Glutamatergic neuron (in vitro differentiated cells): ENCODE measurements at places on chromosomes 7 and 10. TPM values are rescaled to one million over a fixed set of nuclear protein-coding genes. Genes with fewer than 3 reads are reported as not detected.
A peak's percentile ranks its signal among the peaks of the same experiment; 100 is the strongest.

The ALOX5 gene
- 8.4 TPM for total RNA-seq

The SPAM1 gene
- not detected for total RNA-seq

The RNF148 gene
- total RNA-seq, result not detected

DNA sequence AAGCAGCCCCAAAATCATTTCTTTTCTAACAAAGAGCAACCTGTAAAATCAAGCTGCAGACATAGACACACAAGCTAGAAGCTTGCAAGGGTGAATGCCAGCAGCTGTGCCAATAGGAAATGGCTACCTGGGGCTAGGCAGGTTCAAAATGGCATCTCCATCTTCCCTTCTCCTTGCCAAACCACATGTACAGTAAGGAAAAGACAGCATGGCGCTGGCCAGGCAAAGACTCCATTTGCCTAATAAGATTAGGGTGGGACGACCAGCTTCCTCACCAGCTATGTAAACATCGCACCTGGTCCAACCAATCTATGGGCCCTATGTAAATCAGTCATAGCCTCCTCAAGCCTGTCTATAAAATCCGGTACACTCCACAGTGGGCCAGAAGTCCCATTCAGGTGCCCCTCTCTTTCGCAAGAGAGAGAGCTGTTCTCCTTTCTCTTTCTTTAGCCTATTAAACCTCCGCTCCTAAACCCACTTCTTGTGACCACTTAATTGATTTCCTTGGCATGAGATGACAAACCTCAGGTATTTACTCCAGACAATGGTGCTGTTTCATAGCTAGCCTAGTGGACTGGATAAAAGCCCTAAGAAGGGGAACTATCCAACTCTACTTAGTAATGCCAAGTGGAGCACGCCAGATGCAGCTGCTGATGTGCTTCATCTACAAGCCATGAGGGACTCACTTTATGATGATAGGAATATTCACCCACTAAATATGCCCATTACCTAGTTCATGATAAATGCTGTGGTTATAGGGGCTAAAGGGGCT, 44.1 kb downstream of the HTR7 start:
- H3K27ac ChIP-seq, result no peak overlapping the region
- H3K27me3 ChIP-seq, result no peaks in the 10 kb centered on the region
- peaks cover 6% of the 10 kb centered on the region for H3K36me3 ChIP-seq

DNA sequence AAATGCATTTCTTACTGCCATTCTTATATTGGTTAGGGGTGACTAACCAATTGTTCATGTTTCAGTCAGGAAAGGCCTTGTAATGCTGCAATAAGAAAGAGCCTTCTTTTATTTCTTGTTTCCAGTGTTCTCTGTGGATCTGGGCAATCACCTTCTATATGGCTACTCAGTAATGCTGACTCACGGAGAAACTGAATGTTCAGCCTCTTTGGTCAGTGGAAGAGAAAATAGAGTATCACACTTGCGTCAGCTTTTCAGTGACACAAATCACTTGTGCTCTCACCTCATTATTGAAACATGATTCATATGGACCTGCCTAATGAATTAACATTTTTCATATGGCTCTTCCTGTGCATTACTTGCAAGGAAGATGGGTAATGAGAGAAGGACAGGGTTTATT, 243.9 kb upstream of the POT1 start:
- no peak for DNase-seq
- H3K4me1 ChIP-seq, result peaks cover 3% of the 10 kb centered on the region
- H3K27ac ChIP-seq, result no peak overlapping the region
- peaks cover 5% of the 10 kb centered on the region for H3K36me3 ChIP-seq
- H3K4me3 ChIP-seq, result no peak overlapping the region

- peaks cover 3% of the 10 kb centered on the region for H3K36me3 ChIP-seq
- no peak overlapping the region for H3K4me3 ChIP-seq
- H3K4me1 ChIP-seq, result peaks cover 19% of the 10 kb centered on the region
- no peak overlapping the region for H3K27ac ChIP-seq
Measured at GRCh38 chr10:69665474-69666320, 35.6 kb downstream of the FAM241B start.

- H3K27ac ChIP-seq, result peak overlapping the region; percentile 10
- peaks cover 20% of the 10 kb centered on the region for H3K4me1 ChIP-seq
- H3K27me3 ChIP-seq, result peaks cover 3% of the 10 kb centered on the region
Measured at GRCh38 chr7:105808703-105809590, 67.5 kb downstream of the ATXN7L1 start.
